ENCODE measurements at places on chromosomes 16 and 17.

- no peak for DNase-seq
Measured at GRCh38 chr16:79714440-79714839, 113.9 kb upstream of the MAF start.

GRCh38 chr17:76405967-76406647 is 21.7 kb downstream of the SPHK1 start:
- DNase-seq: no peak

GRCh38 chr17:59832883-59833379 is 59.8 kb downstream of the TUBD1 start:
- peak; percentile 45 for DNase-seq

DNA sequence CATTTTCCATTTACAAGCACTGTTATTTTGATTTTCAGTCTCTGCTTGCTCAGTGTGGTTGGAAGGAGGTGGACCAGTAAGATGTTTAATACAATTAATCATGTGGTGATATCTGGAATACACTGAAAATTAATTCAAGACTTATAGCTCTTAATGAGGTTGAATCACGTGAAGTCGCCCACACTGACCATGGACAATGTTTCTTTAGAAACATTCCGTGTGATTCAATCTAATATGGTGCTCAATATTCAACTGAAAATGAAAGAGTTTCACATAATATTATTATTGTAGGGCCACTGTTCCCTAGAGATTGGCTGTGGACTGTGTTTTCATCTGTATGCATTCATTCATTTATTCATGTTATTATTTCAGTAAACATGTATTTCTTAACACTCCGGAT is 45.2 kb upstream of the MAF start:
- no peak for DNase-seq

GRCh38 chr16:71501547-71501946 is 12.4 kb upstream of the ZNF19 start:
- no peak for DNase-seq

DNA sequence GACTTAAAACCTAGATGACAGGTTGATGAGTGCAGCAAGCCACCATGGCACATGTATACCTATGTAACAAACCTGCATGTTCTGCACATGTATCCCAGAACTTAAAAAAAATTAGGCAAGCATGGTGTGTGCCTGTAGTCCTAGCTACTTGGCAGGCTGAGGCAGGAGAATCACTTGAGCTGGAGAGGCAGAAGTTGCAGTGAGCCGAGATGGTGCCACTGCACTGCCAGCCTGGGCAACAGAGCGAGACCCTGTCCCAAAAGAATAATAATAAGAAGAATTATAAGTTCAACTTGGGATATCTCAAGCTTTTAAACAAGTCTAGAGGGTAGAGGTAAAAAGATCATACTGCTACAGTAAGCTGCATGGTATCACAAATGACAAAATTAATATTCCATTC is 9.8 kb downstream of the CDC6 start:
- DNase-seq: no peak

DNA sequence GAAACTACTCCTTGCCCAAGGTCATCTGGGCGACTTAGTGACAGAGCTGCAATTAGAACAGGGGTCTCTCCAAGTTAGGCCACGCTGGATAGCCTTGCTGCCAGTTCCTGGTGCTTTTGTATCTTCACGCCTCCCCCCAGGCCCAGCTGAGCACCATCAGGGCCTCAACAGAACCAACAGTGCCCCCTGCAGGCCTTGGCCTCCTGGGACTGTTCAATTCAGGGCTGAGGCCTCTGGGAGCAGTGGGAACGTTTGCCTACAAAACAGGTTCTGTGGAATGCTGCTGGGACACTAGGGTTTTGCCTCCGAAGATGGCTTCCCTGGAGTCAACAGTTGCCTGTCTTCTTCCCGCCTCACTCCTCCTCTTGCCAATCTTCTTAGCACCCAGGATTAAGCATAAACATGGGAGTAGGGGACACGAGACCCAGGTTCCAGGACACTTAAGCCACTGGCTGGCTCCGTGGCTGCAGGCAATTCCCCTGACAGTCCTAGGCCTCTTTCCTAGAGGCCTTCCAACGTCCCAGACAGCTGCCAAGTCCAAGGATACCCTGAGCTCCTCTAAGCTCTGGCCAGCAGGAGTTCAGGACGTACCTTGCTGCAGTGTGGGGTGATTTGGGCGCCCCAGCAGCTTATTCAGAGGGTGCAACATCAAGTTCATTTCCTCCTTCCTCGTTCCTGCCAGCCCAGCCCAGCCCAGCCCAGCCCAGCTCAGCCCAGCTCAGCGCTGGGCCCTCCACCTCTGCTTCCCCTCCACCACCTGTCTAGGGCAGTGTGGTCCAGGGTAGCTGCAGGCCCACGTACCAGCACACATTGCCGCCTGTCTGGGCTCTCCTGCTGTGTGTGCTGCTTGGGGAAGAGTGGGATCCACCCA is 246.6 kb upstream of the RPL38 start:
- DNase-seq: peak; percentile 10

DNA sequence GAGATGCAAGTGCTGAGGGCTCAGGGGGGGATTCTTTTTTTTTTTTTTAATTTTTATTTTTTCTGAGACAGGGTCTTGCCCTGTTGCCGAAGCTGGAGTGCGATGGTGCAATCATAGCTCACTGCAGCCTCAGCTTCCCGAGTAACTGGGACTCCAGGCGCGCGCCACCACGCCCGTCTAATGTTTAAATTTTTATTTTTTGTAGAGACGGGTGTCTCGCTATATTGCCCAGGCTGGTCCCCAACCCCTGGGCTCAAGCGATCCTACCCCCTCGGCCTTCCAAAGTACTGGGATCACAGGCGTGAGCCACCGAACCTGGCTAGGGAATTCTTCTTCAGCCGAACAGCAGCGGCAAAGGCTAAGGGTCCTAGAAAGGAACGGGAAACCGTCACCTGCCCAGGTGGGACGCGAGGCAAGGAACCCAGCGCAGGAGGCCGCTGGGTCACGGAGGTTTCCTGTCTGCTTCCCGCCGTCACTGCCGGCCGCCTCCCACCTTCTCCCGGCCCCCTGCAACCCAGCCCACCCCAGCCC is 13.3 kb upstream of the OR1F1 start:
- no peak for DNase-seq

DNA sequence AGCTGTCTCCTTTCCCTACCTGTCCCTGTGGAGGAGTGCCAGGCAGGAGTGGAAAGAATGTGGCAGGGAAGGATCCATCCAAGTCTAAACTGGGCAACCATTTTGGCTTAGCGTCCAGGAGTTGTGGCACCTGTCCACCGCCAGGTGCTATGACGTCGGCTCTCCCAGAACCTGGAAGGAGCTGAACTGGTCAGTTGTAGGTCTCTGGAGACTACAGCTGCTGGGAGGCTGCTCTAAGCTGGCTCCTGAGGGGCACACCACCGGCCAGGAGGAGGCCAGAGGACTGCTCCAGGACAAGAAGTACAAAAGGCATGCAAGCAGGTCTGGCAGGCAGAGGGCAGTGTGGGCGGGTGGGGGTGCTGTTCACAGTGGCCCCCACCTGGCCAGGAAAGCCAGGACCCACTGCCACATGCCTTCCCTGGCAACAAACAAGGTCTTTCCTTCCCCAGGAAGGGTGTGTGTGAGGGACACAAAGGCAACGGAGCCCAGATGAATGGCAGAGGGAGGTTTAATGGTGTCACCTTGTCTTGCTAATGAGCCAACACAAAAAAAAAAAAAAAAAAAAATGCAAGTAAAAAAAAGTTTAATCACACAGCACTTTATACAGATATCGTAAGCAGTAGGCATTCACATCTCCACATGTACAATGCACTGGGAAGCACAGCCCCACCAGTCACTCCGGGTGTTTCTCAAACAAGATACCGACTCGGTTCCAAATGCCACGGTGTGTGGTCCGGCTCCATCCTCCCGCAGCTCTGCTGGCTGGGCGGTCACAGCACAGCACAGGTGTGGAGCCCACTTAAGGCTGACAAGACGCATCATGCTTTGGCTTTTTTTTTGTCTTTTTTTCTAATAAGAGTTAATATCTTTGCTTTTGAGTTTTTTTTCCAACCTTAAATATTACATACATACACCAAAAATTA is 4.8 kb downstream of the SPHK1 start:
- no peak for DNase-seq

DNA sequence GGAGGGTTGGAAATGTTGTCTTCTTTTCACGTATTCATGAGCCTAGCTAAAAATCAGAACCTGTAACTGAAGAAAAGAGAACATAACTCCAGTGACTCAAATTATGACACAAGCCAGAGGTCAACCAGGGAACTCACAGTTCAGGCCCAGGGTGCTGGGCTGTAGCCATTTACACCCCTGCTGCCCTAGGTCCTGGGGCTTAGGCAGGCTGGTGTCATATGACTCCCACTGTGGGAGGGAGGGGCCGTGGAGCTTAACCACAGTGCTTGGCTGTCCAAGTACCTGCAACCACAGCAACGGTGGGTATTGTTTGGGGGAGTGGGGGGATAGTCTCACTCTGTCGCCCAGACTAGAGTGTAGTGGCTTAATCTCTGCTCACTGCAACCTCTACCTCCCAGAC is 71.1 kb upstream of the AMZ2 start:
- DNase-seq: no peak

DNA sequence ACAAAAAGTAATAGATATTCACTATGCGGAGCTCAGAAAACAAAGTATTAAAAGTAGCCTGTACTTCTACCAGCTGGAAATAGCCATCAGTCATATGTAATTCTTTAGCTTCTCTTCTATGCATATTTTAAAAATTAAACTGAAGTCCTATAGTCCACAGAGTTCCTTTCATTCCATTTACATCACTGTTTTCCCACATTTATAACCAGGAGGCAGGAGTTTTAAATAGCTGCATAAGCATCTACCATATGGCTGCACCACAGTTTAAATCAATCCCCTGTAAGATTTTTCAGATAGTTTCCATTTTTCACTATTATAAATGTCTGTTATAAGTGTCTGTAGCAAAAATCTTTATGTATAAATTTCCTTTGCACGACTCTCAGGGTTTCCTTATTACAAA is 45.1 kb downstream of the ZFHX3 start:
- no peak for DNase-seq

DNA sequence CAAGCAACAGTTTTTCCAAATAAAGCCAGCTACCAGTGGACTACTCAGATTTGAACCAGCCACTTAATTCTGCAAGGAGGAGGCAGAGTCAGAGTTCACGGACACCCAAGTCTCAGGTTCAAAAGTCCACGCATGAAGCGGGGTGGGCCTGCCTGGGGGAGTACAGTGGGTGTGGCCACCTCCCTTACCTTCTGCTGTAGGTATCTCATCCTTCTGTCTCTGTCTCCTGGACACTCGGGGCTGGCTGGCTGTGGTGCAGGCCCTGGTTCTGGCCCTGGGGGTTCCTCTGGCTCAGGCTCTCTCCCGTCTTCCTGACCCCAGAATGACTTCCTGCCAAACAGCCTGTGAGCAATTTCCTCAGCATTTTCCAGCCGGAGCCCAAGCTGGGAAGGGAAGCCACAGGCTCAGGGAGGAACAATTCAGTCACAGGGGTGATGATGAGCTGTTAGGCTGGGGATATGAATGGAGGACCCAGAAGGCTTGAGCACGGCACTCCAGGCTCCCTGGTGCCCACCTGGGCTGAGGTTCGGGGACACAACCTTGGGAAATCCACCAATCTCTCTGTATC is 101.9 kb downstream of the LITAF start:
- DNase-seq: no peak

DNA sequence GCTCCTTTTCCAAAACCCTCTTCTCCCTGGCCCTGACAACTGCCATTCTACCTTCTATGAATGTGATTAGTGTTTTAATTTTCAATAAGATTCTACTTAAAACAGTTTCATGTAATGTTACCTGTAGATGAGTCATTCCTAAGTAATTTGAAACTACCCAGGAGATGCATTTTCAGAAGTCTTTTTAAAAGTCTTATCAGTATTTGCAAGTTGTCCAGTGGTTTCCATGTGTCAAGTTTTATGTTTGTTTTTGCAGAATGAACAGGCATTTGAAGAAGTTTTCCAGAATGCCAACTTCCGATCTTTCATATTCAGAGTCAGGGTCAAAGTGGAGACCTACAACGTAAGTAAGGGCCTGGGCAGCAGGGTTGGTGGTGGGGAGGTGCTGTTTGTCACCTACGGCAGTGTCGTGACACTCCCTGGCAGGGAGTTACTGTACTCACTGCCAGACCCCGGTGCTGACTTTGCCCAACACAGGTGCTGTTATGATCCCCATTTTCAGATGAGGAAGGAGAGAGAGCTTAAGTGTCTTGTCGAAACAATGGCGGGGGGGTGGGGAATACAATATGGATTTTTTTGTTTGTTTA is 65.0 kb downstream of the RPA1 start:
- no peak for DNase-seq

GRCh38 chr17:40528692-40529417 is 27.4 kb upstream of the TNS4 start:
- no peak for DNase-seq

- no peak for DNase-seq
Measured at GRCh38 chr16:78605548-78606101, 506.2 kb downstream of the WWOX start.

GRCh38 chr16:1942047-1942809 is 771 bp downstream of the MSRB1 start:
- DNase-seq: peak; percentile 19

- no peak for DNase-seq
Measured at GRCh38 chr16:53041320-53042051, 11.2 kb downstream of the CHD9NB start.

- DNase-seq: no peak
Measured at GRCh38 chr17:4636474-4637100, 4.9 kb downstream of the ALOX15 start.

DNA sequence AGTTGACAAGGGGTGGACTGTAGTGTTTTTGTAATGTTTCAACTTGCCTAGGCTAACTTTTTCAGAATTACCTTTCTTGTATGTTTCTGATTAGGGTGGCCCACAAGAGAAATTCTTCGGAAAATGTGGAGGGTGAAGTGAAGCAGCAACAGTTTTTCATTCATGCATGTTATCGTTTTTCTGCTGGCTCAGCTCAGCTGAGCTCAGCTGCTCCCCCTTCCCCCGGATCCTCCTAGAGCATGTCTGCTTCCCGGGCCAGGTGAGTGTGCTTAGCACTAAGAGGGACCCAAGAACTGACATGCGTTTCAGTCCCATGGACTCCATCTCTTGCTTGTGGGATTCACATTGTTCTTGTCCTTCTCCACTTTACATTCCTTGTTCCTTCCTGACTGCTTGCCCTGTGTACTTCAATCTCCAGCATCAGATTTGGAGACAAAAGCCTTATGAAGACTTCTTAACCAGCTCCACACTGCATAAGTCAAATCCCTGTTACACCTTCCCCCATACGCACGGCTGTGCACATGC is 33.6 kb downstream of the SCPEP1 start:
- DNase-seq: no peak

- no peak for DNase-seq
Measured at GRCh38 chr17:40779181-40779909, 3.0 kb downstream of the KRT27 start.

DNA sequence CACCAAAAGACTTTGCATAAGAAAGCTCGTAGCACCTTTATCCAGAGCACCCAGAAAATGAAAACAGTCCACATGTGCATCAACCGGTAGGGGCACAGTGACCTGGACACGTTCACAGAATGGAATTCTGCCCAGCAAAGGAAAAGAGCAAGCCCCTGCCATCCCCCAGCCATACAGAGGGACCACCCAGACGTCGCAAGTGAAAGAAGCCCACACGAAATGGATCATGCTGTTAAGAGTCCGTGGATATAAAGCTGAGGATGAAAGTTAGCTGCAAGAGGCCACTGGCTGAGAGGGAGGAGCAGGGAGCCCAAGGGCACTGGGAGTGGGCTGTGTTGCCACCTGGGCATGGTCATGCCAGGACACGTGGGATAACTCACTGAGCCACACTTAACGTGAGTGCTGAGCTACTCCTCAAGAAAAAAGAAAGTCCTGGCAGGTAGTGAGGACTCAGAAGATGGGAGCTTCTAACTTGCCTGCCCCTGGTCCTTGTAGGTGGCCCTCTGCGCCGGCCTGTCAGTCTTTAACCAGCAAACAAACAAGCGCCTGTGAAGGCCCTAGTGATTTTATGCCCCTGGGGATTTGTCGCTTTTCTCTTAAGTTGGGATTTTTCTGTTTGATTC is 190.7 kb downstream of the C16orf95 start:
- DNase-seq: no peak
